ENCODE measurements at places on chromosomes 7 and 10.

GRCh38 chr10:94264085-94264484 is 98.7 kb downstream of the NOC3L start:
- no peak for DNase-seq

GRCh38 chr7:81704595-81704994 is 65.3 kb downstream of the HGF start:
- DNase-seq = no peak

DNA sequence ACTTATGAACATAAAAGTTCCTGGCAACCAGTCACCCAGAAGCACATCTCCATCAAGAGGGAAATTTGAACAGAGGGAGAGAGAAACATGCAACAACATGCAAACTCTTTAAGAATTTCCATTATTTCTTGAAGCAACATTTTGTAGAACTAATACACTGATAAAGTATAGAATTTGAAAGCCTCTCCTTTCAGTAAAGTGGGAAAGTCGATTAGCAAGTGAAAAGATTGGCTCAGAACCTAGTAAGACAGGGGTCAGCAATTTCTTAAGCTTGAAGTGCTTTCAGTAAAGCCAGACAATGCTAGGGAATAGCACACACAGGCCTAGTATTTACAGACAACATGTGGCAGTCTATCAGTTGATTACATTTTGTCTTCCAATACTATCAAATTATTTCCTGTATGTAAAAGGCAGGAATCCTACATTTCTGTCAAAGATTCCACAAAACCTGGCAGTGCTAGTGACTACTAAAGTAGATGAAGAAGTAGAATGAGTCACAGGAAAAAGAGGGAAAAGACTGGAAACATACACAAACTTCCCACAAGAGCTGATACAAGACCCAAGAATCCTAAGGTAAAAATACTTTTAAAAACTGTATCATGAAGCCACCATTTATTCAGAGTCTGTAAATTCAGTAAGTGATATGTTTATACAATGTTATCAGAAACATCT is 25.2 kb downstream of the DNAJC1 start:
- DNase-seq = no peak

DNA sequence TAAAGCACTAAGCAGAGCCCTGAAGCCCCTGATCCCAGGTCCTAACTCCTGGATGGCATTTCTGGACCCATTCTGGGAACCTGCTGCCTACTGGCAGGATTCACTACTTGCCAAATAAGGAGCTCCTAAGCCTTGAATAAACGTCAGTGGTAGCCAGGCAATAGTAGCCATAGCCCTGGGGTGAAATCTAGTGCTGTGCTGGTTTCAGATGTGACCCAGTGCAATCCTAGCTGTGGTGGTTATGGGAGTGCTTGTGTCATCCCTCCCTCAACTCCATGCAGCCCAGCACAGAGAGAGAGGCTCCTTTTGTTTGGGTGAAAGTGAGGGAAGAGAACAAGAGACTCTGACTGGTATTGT is 43.7 kb downstream of the PCLO start:
- DNase-seq = no peak

DNA sequence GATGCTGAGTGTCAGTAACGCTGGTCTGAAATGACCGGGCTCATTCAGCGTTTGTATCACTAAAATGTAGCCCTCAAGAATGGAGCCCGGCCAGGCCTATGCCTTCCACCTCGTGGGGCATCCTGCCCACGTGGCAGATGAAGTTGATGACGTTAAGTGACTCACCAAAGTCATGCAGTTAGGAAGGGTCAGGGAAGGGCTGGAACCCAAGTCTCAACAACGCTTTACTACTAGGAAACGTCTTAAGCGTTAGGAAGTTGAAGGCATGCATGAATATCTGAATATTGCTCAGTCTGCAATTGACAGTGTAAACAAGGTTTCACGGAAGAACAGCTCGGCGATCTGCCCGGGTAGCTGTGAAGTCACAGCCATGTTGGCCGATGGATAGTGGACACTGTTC is 14.0 kb upstream of the UBE3C start:
- no peak for DNase-seq

GRCh38 chr7:126803990-126804389 is 448.8 kb downstream of the GRM8 start:
- DNase-seq = no peak

DNA sequence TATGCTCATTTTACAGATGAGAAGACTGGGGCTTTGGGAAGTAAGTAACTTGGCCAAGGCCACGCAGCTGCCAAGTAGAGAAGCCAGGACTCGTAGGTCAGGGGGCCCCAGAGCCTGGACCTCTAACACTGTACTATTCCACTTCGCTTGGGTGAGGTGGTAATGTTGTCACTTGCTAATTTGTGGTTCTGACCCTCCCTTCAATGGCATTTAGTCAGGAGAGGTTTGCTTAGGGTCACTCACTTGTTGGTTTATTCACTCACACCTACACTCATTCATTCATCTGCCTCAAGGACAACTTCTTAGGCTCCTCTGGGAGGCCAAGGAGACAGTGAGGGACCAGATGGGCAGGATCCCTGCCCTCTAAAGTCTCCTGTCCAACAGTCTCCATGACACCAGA is 21.3 kb downstream of the BTBD16 start:
- DNase-seq = no peak

DNA sequence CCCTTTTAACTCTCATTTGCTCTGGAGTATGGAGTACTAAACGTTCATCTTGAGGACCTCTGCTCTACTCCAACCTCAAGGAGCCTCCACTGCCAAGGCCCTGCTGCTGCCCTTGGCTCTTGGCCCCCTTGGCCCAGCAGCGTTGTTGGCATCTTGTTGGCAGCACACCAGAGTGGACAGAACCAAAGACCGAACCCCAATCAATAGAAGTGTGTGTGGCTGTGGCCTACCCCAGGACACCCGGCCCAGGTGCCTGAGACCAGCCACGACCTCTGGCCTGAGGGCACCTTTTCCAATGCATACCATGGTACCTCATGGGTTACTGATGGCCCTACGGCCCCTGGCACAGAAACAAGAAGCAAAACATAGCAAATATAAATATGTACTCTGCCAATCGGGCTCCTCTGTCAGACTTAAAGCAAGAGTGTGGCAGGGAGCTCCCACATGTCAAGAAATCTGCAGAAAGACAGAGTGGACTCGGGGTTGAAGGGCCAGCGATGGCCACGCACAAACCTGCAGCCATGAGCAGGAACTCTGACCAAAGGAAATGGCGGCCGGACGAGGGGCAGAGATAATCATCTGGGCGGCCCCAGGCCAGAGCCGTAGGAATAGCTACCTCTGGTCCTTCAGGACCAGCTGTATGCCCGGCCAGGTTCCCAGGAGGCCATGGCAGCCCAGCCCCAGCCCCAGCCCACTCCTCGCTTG is 2.9 kb downstream of the NPC1L1 start:
- no peak for DNase-seq

- DNase-seq = no peak
Observed at GRCh38 chr7:19121977-19122588, 4.6 kb upstream of the TWIST1 start.

DNA sequence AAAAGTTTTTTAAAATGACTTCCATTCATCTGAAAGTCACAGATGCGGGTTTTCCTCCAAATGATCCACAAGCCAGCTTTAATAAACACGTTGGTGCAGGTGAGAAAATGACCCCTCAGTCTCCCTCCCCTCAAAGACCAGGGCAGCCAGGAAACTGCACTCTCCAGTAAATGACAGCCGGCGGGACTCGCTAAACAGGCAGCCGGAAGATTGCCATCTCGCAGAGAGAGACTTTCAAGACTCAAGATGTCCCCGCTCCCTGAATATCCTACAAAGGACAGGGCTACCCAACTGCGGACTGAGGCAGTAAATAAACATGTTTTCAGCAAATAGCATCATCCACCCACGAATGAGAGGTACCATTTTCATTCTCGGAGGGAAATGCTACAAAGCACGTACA is 116.8 kb downstream of the DIP2C start:
- no peak for DNase-seq

GRCh38 chr10:29756451-29756850 is 121.7 kb upstream of the SVIL start:
- no peak for DNase-seq

DNA sequence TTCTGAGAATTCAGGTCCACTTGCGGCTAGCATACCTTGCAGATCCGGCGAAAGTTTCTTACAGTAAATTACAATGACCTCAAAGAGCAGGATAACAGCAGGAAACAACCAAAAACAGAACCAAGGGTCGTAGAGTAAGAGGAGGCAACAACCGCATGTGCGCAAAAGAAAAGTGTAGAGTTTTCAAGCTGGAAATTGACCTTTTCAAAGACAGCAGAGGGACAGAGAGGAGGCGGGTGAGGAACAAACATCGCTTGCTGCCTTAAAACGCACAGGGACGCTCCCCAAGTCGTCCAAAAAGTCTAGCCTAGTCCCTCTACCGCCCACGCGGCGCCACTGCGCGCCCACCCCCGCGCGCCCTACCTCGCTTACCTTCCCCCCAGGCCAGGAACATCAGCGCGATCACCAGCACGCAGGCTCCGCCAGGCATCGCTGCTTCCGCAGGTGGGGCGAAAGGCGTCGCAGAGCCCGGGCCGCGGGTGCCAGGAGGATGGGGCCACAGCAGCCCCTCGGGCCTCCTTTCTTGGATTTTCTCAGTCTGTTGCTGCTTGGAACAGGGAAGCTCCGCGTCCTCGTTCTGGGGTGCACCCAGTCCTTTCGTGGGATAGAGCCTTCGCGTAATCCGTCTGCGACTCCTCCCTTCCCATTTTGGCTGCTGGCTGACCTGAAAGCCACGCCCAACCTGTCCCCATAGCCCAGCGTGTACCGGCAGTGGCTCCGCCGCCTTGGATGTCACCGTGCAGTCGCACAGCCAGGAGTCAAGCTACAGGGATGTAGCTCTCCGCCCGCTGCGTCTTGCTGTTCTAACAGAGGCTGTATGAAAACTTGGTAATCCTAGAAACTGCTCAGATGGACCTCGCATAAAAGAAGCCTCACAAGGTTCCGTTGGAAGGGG is at the start of gene VWDE:
VWDE (minus strand) TSS at position 579 of the 895 bp plus-strand sequence; CDS start at position 430, 149 bp downstream.
- DNase-seq = no peak

- peak; percentile 53 for DNase-seq
Observed at GRCh38 chr7:47587351-47587750, 5.4 kb upstream of the TNS3 start.

DNA sequence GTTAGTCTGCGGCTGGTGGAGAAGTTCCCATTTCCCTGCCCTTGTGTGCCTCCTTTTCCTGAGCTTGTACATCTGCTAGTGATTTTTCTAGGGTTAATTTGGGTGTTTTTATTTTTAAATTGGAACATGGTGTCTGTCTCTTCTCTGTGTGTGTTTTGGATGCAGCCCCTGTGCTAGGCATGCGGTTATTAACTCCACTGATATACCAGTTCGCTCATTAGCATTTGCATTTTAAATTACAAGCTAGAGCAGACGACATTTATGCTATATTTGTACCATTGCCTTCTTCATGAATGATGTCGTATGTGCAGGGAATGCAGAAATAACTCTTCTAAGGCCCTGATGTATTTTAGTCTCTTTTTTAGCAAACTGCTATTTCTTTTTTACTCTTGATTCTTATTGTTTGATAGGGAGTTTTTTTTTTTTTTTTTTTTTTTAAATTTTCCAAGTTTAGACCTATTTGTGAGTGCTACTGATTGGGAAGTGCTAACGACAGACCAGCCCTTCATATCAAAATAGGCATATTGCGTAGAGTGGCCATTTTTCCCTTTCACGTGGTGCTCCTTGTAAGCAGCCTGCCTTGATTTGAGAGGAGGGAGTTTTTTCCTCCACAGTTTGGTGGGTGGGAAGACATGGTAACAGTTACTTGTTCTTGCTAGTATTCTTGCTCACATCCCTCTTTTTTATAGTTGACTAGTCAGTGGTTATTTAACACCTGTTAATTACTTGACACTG is 89.6 kb downstream of the LRRC4 start:
- no peak for DNase-seq

GRCh38 chr7:36289833-36290661 is 99.6 kb upstream of the ANLN start:
- DNase-seq = peak; percentile 53

DNA sequence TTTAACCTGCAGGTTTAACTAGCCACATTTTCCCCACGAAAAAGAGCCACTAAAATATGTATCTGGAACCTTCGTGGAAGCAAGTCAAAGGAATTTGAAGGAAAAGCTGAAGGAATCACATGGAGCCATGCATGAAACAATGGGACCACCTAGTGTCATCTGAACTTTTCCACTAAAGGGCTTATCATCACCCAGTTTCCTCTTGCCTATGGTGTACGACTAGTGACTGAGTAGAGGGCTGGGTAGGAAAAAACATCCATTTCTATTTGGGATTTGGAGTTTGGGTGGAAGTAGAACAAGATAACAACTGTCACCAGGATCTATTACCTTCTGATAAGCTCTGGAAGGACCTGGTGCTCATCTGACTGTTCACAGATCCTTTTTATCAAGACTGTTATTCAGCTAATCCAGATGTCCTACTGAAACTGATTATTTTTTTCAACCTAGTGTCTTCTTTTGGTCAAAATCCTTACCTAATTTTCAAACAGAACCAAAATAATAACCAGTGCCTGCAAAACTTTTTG is 153.2 kb upstream of the COL1A2 start:
- DNase-seq = no peak

DNA sequence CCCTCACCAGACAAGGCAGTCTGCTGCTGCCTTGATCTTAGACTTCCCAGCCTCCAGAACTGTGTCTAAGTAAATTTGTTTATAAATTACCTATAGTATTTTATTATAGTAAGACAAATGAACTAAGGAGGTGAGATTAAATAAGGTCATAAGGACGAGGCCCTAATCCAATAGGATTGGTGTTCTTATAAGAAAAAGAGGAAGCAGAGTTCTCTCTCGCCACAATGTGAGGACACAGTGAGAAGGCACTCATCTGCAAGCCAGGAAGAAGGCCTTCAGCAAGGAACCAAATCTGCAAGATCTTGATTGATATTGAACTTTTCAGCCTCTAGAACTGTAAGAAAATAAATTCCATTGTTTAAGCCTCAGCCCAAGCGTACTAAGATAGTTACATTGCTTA is 6.1 kb upstream of the ZNF438 start:
- DNase-seq = no peak

- DNase-seq = peak; percentile 84
Observed at GRCh38 chr10:78577712-78578111, 491.1 kb upstream of the ZMIZ1 start.

- DNase-seq = no peak
Observed at GRCh38 chr7:36605261-36606051, 118.8 kb downstream of the AOAH start.

DNA sequence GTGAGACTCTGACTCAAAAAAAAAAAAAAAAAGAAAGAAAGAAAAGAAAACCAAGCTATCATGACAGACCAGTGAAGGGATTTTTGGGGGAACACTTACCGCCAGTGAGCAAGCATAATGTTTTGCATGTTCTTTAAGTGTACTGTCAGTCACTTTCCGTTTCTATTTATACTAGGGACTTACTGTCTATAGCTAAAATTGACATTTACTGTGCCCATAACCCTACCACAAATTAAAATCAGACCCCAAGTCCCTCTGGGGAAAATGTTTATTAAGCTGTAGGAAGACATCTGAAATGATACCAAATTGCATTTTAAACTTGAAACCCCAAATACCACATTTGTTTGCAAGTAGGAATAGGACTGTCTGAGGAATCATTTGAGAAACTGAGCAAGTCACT is 252.8 kb downstream of the TRIL start:
- DNase-seq = no peak

- no peak for DNase-seq
Observed at GRCh38 chr10:76885816-76886215, 751.8 kb downstream of the KCNMA1 start.

GRCh38 chr7:154423231-154423630 is 371.0 kb downstream of the DPP6 start:
- no peak for DNase-seq
